ENCODE measurements at places on chromosomes 7 and 10.

DNA sequence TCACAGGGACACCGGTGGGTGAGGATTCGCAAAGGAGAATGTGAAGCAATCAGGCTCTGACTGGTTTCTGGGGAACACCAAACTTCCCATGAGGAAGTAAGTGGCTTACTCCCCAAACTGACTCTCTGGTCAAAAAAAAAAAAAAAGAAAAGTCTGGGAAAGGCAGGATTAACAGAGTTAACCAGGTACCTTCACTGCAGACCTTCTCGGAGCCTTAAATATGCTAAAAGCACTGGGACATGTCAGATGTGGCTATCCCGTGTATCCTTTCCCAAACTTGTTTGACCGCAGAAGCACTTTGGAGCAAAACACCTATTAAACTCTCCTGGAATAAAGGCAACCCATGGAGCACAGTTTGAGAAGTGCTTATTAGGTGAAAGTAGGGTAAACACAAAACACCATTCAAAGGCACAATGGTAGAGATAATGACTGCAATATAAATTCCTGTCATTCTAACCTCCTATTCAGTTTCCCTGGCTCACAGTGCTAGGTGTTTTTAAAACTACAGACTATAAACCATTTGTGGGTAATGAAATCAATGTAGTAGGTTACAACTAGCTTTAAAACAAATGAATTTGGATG lies 44.1 kb upstream of the MXI1 start:
- DNase-seq: no peak

DNA sequence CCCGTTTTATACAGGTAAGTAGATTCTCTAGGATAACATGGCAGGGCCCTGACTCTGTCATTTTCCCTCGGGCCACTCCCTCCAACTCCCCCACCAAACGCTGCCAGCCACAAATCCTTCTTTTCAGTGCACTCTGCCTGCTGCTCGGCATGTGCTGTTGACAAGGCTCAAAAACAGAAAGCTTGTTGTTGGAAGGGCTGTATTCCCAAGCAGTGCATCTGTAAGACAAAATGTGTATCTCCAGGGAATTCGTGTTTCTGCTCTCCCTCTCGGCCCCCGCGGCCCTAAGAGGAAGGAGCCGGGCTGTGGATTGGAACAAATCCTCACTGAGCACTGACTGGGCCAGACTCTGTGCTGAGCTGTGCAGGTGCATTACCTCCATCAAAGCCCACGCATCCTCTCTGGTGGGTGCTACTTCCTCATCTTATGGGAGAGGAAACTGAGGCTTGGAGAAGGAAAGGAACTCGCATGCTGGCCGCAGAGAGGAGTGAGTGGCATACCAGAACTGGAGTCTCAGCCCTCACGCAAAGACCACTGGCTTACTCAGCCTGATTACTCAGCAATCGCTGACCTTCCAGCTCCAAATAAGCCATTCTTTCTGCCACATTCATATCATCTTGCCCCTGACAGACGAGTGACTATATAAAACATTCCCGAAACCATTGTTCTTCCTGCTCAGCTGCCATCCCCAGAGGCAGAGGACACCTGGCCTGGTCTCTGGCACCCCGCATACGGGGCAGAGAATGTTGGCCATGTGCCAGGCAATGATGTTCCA lies 33.5 kb upstream of the ENO4 start:
- no peak for DNase-seq

DNA sequence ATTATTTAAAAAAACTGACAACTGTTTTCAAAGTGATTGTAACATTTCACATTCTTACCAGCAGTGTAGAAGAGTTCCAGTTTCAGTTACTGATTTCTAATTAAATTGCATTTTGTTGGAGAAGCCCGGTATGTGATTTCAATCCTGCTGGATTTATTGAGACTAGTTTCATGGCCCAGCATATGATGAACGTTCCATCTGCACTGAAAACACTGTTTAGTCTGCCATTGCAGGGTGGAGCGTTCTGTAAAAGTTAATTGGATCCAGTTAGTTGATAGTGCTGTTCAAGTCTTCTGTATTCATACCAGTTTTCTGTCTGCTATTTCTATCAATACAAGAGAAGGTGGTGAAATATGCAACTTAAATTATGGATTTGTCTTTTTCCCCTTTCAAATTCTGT lies 37.3 kb upstream of the CCNY start:
- DNase-seq: no peak

DNA sequence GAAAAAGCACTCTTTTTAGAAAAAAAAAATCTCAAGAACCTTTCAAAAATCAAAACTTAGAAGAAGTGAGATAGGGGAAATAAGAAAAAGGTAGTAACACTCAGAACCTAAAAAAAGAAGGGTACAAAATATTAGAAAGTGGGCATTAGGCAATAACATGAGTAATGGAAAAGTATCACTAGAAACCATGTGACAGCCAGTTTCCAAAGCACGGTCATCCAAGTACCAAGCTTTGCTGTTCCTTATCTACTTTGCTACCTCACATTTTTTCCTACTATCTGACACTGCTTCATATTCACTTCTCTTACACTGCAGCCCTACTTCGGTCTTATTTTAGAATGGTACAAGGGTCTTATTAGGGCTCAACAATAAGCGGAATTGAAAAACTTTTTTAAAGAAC lies 30.3 kb downstream of the IMMP2L start:
- DNase-seq: no peak

DNA sequence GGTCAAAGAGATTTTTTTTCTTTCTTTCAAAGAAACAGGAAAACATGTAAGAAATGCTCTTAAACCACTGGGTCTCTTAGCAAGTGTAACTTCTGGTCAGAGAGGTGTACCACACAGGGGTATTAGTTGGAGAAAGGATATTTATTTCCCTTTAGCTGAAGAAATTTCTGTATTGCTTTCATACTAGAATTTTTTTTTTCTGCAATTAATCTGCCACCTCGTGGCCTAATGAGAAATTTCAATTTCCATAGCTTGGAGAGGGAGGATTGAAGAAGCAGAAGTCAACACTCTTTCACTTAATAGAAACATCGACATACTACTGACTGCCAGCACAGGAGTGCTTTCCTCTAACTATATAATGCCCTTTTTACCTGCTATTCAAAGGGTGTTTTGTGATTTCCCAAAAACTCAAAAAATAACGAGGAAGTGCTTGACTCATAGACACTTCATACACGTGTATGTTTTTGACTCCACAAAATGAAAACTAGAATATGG lies 177.6 kb upstream of the NAMPT start:
- no peak for DNase-seq

- no peak for DNase-seq
These were observed 84.1 kb upstream of the LRRC4 start for GRCh38 chr7:128115336-128115820.

DNA sequence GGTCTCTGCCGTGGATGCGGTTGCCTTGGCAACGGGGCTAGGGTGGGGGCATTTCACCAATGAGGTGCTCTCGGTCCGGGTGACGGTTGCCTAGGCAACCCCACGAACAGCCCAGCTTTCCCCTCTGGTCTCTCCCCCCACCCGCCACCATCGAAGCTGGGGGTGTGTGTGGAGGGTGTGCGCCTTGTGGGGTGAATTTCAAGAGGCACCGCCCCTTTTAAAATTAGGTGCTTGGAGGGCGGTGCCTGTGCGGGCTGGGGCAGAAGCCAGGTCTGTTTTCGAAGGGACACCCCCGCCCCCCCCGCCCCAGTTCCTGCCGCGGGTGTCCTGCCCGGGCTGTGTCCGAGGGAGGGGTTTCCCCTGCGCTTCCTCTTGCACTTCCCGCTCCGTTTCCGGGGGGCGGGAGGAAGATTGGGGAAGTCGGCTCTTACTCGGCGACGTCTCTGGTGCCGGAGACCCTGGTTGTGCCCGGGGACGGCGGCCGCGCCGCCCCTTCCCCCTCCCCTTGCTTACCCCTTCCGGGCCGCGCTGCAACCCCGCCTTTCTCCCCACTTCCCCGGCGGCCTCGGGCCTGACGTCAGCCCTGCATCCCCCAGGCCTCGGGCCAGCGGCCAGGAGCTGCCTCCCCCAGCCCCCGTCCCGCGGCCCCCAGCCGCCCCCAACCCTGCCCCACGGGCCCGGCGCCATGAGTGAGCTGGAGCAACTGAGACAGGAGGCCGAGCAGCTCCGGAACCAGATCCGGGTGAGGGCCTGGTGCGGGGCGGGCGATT lies 2.2 kb downstream of the GNB2 start:
- DNase-seq: peak; percentile 57

GRCh38 chr10:59350558-59350957 lies 11.8 kb downstream of the FAM13C start:
- no peak for DNase-seq

- DNase-seq: no peak
These were observed 1.8 kb upstream of the FOXI2 start for GRCh38 chr10:127735156-127735555.

DNA sequence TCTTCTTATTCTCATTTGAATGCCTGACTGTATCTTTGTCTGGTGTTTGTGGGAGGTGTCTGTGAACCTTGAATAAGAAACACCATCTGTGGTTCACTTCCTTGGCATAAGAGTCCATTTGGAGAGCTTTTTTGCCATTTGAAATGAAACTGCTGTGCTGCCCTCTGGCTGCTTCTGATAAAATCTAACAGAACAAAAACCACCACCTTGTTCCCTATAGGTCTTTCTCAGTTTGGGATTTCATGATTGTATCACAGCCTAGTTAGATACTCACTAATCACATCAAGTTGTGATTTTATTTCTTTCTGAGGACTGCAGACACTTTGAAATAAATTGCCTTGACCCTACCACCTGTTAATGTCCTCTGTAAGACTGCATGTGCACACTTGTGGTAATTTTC lies 102.7 kb upstream of the FAM13C start:
- no peak for DNase-seq

DNA sequence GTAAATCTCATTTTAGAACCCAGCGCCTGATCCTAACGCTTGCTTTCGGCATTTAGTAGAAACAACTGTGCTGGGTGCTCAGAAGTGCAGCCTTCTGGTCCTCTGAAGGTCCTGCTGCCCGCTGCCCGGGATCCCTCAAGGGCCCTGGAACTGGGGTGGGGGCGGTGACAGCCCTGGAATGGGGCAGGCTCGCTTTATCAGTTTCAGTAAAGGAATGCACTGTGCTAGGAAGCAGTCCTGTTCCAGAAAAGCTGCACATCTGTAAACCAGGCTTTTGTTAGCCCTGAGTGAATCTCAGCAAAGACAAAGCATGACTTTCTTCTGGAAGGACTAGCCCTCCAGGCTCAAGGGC lies 254.6 kb downstream of the TNS3 start:
- DNase-seq: no peak

DNA sequence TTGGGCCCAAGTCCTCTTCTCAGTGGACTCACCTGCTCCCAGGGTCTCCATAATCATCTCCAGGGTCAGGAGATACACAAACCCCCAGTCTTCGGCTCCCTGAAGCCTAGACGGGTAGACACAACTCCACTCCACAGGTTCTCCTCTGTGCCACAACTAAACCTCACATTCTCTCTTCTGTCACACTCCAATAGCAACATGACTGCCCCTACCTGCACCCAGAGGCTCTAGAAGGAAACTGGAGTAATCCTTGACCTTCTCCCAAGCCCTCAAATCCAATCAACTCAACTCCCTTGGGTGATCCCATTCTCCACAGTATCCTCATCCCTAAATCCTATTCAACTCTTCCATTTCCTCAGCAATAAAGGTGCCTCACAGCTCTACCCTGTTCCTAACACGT lies 16.2 kb downstream of the HNRNPF start:
- no peak for DNase-seq

DNA sequence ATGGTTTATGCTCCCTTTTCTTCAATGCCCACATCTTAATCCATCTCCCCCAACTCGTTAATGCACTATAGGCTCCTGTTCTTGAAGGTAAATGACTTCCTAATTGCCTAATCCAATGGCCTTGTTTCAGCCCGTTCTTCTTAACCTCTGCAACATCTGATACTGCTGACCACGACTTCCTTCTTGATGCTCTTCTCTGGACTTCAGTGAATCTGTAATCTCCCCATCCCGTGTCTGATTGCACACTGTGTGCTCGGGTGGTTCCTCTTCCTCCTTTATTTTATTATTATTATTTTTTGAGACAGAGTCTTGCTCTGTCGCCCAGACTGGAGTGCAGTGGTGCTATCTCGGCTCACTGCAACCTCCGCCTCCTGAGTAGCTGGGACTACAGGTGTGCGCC lies 58.9 kb downstream of the HIPK2 start:
- no peak for DNase-seq

DNA sequence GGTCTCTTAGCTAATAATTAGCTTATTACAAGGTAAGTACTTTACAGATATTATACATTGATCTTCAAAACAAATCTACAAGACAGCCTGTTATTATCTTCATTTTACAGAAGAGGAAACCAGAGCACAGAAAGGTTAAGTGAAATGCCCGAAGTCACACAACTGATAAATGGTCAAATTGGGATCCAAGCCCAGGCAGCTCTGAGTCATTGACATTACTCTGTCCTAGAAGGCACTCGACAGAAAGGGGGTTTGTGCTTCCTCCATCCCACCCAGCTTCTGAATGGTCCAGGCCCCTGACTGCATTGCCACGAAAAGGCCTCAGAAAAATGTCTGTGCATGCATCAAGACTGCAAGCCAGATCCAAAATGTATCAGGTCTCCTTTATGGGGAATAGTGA lies 81.3 kb upstream of the ZNF438 start:
- no peak for DNase-seq

DNA sequence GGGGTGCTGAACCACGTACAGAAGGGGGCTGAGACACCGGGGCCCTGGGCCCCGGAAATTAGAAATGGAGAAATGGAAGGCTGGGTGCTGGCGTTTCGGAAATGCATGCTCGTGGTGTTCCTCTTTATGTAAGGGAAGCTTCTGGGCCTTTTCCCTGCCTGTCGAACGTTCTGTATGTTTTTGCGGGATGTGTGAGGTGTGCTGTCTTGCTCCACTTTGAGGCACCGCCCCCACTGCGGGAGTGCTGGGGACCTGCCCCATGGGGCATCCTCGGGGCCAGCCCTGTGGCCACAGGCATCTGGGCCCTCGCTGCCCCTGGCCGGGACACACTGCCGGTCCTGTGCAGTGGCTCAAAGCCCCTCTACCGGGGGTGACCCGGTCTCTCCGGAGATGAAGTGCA lies 1.7 kb upstream of the VENTX start:
- no peak for DNase-seq

- DNase-seq: no peak
These were observed 1157.6 kb upstream of the CELF2 start for GRCh38 chr10:9860045-9860444.

GRCh38 chr10:122413327-122413726 lies 38.8 kb downstream of the PLEKHA1 start:
- no peak for DNase-seq

- no peak for DNase-seq
These were observed 18.9 kb upstream of the SEMA3D start for GRCh38 chr7:85205754-85206153.

GRCh38 chr7:50960621-50961310 lies 178.1 kb upstream of the GRB10 start:
- no peak for DNase-seq

DNA sequence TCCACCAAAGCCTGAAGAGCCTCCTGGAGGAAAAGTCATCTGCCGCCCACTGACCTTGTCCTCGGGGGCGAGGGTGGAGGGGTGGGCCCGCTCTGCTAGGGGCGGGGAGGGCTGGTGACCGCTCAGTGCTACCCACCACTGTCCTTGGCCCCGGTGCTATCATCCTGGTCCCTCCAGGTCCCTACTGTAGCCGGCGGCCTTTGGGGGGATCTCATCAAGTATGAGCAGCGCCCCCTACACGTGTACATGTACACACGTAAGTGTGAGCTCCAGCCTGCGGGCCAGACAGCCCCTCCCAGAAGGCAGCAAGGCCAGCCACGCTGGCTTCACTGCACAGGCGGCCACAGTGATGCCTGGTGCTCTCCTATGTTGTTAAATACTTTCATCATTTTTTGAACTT lies 19.6 kb downstream of the TTYH3 start:
- no peak for DNase-seq
